Stimulated activated CD8-positive, alpha-beta memory T cell treated with anti-CD3 and anti-CD28 coated beads, Interleukin-4, amount 100 ng/mL, for 1 hour (primary cell): ENCODE measurements at places on chromosomes 16 and 17.
A peak's percentile ranks its signal among the peaks of the same experiment; 100 is the strongest.

GRCh38 chr17:81928544-81929252 is 1.2 kb upstream of the MAFG start:
- no peak for DNase-seq

DNA sequence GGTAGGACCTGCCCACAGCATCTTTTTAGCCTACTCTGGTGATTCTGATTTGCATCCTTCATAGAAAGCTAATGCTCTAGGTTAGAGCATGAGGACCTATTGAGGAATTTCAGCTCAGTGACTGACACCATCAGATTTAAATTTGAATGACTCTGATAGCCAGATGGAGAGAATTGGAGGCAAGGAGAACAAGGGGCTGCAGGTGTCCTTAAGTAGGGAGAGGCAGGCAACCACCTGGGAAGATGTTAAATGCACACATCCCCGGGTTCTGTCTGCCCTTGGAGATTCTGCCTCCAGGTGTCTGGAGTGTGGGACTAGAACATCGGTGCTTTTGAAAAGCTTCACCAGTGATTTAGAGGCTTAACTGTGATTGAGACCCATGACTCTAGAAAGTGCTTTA is 221.8 kb downstream of the SPECC1 start:
- DNase-seq, result no peak

DNA sequence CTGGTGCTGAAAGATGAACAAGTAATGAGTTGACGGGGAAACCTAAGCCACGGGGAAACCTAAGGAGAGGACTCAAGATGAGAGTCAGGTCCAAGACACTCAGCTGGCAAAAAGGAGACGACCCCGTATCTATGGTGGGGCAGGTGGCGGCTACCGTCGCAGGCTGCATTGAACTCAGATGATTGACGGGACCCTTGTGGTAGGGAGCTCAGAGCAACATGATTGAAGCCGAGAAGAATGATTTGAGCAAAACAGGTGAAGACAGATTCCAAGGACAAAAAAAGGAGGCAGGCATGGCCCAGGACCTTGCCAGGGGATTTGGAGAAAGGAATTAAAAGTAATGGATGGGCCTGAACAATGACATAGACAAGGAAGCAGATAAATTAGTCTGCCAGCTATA is 7.5 kb upstream of the MYH3 start:
- DNase-seq, result no peak

DNA sequence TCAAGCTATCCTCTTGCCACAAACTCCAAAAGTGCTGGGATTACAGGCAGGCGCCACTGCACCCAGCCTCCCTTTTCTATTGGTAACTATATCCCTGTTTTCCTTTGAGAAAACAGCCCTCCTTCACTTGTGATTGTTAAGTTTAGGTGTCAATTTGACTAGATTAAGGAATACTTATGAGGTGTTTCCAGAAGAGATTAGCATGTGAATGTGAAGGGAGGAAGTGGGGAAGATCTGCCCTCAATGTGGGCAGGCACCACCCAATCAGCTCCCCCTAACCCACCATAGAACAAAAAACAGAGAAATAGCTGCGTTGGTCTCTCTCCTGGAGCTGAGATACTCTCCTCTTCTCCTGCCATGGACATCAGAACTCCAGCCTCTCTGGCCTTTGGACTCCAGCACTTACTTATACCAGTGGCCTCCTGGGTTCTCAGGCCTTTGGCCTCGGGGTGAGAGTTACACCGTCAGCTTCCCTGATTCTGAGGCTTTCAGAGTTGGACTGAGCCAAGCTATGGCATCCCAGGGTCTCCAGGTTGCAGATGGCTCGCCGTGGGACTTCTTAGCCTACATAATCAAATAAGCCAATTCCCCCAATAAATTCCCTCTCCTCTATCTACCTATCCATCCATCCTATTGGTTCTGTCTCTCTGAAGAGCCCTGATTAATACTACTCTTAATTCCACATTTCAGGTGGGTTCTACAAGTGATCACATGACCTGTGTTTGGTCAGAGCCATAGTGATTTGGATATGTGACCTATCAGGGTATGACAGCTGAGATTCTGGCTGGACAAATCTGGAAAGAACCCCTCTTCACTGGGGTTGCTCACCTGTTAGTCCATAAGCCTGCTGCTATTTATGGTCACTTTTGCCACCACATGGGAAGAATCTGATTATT is 12.0 kb upstream of the STAT3 start:
- no peak for DNase-seq

DNA sequence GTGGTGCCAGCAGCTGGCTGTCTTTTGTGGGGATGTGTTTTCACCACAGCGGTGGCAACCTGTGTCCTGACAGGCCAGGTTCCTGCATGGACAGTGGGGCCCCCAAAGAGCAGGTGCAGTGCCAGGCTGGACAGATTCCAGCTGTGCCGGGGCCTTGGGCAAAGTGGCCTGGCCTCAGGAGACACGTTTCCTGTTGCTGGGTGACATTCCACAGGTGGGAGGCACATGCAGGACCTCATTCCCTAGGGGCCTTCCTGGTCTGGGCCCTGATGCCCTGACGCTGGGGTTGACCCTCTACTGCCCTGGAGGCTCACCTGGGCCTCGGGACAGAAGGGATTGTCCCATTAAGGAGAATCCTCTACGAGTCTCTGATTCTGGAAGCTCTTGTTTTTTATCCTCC is 182.4 kb downstream of the RAB11FIP4 start:
- no peak for DNase-seq

GRCh38 chr16:28297308-28297707 is 5.0 kb downstream of the SBK1 start:
- DNase-seq, result no peak

DNA sequence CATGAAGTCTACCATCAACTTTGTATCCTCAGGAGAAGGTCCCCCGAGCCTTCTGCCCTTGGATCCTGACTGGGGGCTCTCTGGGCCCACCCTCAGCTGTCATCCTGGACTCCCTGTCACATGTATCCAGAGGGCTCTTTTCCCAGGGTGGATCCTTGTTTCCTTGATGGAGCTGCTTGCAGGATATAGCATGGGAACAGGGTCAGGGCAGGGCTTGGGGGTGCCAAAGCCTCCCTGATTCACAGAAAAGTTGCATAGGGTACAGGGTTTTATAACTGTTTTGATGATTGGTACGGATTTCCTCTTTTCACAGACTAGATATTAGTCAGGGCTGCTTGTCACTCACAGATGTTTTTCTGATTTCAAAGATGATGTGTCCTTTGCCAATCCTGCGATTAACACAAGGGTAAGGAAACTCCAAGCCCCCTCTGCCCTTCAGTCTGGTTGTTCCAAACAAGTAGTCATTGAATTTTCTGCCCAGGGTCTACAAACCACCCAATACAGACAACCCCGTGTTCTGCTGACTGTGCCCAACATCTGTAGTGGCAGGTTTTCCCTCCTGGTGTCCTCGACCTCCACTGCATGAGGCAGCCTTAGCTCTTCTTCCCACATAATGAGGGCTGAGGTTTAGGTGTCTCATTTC is 20.6 kb upstream of the SLC35G3 start:
- no peak for DNase-seq

DNA sequence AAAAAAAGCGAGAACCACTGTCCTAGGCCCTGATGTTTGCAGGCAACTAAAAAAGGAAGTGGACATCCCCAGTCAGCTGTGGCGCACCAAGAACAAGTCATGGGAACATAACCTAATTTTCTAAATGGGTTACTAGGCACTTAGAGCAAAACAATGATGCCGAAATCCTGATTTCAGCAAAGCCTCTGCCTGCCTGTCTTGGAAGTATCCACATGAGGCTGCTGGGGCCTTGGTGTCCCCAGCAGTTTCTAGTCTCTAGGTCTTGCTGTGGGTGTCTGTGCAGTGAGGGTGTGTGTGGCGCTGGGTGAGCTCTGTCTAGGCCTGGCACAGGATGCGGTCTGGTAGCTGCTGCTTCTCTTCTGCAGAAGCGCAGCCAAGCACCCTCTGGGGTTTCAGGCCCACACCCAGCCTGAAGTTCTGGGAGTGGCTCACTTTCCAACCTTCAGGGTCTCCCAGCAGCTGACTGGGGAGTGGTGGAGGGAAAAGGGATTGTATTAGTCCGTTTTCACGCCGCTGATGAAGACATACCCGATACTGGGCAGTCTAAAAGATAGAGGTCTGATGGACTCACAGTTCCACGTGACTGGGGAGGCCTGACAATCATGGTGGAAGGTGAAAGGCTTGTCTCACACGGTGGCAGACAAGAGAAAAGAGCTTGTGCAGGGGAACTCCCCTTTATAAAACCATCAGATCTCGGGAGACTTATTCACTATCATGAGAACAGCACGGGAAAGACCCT is 21.1 kb downstream of the STH start:
- DNase-seq, result peak; percentile 23

- DNase-seq, result no peak
These were observed 6.8 kb downstream of the CCDC102A start for GRCh38 chr16:57529391-57530103.

DNA sequence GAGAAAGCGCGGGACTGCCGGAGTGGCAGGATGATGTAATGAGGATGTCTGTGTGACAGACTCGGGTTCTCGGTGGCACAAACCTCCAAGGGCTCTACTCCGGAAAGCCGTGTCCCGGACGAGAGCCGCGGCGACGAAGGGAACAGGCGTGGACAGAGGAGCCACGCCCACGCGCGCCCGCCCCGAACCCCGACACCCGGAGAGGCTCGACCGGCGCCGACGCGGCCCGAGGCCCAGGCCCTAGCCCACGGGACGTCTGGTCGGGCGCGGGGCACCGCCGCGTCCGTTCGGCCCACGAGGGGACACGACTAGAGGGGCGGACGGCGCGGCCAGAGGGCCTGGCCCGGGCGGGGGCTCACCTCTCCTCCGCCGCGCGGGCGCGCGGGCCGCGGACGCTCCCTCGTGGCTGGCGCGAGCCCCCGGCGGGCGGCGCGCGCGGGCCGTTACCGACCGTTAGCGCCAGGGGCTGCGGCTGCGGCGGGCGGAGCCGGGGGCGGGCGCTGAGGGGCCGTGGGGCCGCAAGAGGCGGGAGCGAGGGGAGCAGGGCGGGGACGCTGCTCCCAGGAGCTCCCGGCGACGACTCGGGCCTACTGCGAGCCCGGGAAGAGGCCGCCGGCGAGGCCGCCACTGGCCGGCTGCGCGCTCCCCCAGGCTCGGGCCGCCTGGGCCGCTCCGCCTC is 2.1 kb upstream of the IRX5 start:
- DNase-seq, result no peak

GRCh38 chr16:70695331-70696070 is 9.6 kb upstream of the MTSS2 start:
- DNase-seq, result no peak

- DNase-seq, result no peak
These were observed at the start of gene KRTAP4-3 for GRCh38 chr17:41168121-41168520. TSS of gene KRTAP4-3 (minus strand) at chr17:41168221. CDS start at chr17:41168172, 49 bp downstream.

DNA sequence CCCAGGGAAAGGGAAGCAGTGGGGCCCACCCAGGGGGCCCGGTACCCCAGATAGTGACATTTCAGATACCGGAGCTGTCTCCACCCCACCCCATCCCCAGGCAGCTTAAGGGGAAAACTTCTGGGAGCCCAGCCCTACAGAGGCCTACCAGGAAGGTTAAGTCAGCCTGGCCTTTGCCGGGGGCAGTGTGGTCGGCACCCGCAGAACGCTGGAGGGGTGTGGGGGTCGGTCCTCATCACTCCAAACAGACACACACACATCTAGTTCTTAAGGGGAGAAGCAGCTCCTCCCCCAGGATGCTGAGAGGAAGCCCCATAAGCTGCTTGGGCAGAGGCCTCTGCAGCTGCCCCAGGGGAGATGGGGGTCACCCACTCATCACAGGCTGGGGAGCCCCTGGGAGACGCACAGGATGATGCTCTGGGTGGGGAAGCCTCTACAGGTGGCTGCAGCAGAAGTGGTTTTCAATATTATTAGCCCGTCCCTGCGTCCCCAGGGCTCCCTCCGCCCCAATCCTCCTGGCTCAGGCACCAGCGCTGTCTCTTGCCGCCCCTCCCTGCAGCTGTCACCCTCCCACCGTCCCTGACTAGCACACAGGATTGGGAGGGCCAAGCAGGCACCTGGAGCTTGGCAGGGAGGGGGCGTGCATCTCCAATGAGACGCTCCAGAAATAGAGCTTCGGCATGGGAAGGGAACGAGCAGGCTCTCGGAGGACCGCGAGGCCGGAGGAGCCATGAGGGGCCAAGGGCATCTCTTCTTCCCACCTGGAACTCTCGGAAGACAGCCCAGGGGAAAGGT is 1.4 kb upstream of the ABR start:
- no peak for DNase-seq

GRCh38 chr17:59800530-59800942 is 92.2 kb downstream of the TUBD1 start:
- no peak for DNase-seq

DNA sequence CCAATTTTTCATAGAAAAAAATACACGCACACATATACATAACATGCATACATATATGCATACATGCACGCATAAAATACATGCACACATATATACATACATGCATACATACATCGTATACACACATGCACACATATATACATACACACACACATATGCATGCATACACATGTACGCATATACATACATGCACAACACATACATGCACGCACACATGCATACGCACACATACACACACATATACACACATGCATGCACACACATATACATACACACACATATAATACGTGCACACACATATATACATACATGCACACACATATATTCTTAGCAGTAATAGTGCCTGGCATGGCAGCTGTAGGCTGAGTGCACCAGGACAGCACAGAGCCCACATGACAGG is 24.9 kb downstream of the USP36 start:
- DNase-seq, result no peak

GRCh38 chr17:27818401-27819105 is 18.2 kb upstream of the NOS2 start:
- no peak for DNase-seq

GRCh38 chr17:28416703-28417311 is 10.8 kb upstream of the SLC46A1 start:
- peak; percentile 8 for DNase-seq

- DNase-seq, result no peak
These were observed 204.1 kb upstream of the NOG start for GRCh38 chr17:56389356-56389755.

- no peak for DNase-seq
These were observed 56.8 kb downstream of the HLF start for GRCh38 chr17:55321427-55322060.

DNA sequence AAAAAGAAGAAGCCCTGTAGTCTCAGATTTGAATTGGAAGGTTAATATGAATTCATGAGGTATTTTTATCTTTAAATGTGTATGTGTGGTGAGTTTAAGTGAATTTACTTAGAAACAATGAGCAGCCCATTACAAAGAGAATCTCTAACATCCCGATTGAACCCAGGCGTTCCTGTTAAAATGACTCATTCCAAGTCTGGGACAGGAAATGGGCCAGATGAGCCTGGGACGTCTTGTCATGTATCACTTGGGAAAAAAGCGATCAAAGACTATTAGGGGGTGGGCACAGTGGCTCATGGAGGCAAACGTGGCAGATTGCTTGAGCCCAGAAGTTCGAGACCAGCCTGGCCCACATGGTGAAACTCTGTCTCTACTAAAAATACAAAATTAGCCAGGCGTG is 81.6 kb downstream of the SEC14L1 start:
- no peak for DNase-seq

DNA sequence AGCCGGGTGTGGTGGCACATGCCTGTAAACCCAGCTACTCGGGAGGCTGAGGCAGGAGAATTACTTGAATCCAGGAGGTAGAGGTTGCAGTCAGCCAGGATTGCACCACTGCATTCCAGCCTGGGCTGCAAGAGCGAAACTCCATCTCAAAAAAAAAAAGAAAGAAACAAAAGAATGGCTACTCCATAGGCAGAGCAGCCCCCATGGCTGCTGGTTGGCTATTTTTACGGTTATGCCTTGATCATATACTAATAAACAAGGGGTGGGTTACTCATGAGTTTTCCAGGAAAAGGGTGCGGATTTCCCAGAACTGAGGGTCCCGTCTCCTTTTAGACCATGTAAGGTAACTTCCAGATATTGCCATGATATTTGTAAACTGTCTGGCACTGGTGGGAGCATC is 76.2 kb upstream of the TMEM97 start:
- DNase-seq, result no peak
